ENCODE measurements at places on chromosomes 7 and 10.

GRCh38 chr7:151676759-151677158 is 157.1 kb upstream of the RHEB start:
- no peak for DNase-seq

DNA sequence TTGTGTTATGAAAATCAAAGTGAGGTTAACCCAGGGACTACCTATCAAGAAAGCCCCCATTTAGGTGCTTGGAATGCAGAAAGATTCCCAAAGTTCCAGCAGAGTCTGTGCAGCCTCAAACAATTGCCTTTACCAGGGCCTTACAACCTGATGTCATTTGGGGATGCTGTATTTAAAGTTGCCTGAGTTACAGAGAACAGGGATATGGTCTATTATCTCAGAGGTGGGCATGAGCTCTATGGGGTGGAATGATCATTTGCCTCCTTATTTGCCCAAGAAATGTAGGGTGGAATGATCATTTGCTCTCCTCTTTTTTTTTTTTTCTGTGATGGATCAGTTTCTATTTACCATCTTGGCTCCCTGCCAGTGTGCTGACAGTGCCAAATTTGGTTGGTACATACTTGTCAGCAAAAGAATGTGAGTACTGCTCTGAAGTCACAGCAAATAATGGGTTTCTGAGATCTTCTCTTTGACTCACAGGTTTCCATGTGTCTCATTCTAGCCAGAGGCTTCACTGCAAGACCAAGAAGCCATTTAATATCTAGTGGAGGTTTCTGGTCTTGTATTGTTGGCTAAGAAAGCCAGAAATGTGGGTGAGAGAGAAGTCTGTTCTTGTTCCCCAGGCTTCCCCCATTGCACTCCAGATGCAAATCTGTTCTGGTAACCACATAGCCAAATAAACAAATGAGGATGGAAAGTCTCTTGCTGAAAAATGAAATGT is 45.5 kb upstream of the ZNRF2 start:
- DNase-seq, result no peak

- DNase-seq, result no peak
These were observed 174.3 kb downstream of the ADAM12 start for GRCh38 chr10:126214021-126214420.

DNA sequence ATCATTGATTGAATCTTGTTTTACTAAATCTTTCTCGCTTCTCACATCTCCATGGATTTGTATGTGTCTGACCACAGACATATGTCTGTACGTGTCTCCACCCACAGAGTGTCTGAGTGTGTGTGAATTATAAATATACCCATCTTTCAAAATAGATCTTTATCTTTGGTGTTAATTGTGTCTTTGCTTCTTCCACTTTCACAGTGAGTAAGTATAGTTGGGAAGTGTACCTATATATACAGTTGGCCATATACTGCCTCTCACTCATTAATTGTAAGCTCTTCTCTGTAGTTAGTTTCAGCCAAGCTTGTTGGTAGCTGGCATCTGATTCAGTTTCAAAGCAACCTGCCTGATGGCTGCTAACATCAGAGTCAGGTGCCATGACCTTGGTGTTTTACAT is 18.4 kb downstream of the EEPD1 start:
- no peak for DNase-seq

GRCh38 chr7:48628793-48629349 is 295.5 kb upstream of the CDC14C start:
- no peak for DNase-seq

GRCh38 chr7:113143486-113144257 is 25.3 kb upstream of the SMIM30 start:
- no peak for DNase-seq

DNA sequence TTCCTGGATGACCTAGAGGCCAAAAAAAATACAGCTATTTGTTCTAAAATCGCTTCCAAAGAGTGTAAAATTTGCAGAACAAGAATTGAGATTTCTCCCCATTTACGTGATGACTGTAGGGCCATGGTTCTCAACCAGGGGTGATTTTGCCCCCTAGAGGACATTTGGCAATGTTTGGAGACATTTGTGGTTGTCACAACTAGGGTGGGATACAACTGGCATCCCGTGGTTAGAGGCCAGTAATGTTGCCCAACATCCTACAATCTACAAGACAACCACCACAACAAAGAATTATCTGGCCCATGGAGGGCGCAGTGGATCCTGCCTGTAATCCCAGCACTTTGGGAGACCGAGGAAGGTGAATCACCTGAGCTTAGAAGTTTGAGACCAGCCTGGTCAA is 22.8 kb upstream of the MALSU1 start:
- DNase-seq, result no peak

- no peak for DNase-seq
These were observed 389.2 kb upstream of the NFE2L3 start for GRCh38 chr7:25762511-25763462.

DNA sequence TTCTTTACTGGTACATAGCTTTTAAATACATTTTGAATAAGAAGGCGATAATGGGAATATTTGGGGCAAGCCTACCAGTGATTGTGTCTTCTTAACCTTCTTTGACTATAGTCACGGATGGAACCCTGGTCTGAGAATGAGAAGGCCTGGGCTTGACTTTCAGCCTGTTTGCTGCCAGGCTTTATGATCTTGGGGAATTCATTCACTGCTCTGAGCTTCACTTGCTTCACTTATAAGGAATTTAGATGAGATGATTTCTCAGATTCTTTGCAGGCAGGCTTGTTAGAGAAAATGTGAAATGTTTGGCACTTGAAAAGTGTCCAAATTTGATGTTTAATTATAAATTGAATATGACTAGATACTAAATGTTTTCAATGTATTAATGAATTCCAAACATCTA is 42.5 kb downstream of the NUP205 start:
- DNase-seq, result no peak

GRCh38 chr7:2734751-2735571 is 47.0 kb downstream of the AMZ1 start:
- DNase-seq, result no peak

- no peak for DNase-seq
These were observed 157.3 kb downstream of the TMEM178B start for GRCh38 chr7:141231018-141231792.

GRCh38 chr10:96021332-96021731 is 22.1 kb upstream of the CCNJ start:
- DNase-seq, result no peak

Data from T-helper 17 cell (primary cell).